Activated CD4-positive, CD25-positive, alpha-beta regulatory T cell treated with anti-CD3 and anti-CD28 coated beads, Interleukin-2, amount 50 U/mL, for 16 hours (primary cell): ENCODE measurements at places on chromosomes 11 and 22.

DNA sequence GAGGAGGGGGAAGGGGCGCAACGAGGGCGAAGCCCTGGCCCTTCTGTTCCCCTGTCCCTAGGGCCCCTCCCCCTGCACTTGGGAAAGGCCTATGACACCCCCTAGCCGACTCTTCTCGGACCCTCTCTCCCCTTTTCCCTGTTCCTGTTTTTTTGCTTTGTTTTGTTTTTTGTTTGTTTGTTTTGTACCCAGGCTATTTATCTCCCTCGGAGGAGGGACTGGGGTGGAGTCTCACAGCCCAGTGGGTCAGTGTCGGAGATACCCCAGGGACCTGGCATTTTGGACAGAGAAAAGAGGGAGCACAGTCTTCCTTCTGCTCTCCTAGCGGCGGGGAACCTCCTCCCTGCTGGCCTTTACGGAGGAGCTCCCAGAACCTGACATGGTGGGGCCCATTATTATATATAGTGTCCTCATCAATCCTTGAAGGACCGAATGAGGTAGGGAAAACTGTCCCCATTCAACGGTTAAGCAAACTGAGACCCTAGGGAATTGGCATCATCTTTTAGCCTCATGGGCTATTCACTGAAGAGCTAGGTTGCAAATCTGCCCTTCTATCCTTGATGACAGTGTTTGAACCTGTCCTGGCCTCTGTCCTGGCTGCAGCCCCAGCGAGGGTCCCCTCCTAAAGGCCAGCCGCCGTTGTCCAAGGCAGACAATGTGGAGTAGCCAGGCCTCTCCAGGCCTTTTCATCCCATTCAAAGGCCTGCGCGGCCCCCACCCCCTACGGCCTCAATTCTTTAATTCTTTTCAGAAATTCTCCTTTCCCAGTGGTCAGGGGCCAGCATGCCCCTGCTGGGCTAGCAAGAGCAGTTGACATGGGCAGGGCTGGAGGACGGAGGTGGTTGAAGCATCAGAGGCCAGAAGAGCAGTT, 911 bp downstream of the EMID1 start:
- no peak for DNase-seq

GRCh38 chr22:39314251-39314971, 5.0 kb downstream of the RPL3 start:
- DNase-seq: no peak

- DNase-seq: no peak
These were observed 12.7 kb upstream of the OR52K2 start for GRCh38 chr11:4436411-4436810.

DNA sequence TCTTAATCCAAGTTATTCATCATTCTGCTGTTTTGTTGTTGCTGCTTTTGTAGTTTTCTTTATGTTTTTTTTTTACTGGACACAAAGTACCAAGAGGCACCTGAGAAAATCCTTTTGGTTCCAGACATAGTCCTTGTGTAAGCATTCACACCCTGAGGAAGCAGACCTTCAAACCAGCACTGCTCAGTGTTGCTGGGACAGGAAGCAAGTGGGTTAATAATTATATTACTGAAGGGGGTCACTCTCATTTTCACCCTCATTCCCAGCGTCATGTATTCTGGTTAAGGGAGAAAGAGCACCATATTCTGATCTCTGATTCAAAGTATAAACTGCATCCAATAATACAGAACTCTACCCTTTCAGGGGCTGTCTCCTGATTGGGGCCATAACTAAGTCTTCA, 5.9 kb upstream of the ALKBH3 start:
- DNase-seq: no peak

- DNase-seq: no peak
These were observed 24.5 kb downstream of the POU2AF1 start for GRCh38 chr11:111354601-111354891.

- no peak for DNase-seq
These were observed 47.7 kb upstream of the DKK3 start for GRCh38 chr11:12056119-12056518.

GRCh38 chr11:105609341-105609781, 512 bp upstream of the GRIA4 start:
- DNase-seq: no peak

- DNase-seq: no peak
These were observed 105.9 kb upstream of the SLC22A12 start for GRCh38 chr11:64485074-64485473.

DNA sequence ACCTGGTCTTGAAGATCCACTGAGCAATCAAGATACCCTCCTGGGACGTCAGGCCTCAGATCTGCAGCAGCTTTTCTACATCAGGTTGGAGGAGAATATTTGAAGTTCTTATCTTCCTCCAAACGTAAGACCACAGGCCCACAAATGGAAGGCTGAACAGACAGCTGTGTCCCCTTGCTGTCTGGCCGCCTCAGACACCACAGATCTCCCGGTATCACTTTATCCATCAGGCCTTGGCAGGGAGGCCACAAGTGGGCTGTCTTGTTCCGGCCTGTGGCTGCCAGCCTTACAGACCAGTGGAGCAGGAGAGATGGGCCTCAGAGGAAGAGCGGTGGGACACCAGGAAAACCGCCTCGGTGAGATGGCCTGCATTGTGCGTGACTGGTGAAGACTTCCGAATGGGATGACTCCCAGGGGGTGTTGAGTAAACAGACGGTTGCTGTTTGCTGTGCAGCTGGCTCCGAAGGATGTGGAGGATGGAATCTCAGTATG, 15.9 kb downstream of the UBASH3B start:
- no peak for DNase-seq

GRCh38 chr11:12531681-12532080, 142.5 kb upstream of the TEAD1 start:
- DNase-seq: no peak

DNA sequence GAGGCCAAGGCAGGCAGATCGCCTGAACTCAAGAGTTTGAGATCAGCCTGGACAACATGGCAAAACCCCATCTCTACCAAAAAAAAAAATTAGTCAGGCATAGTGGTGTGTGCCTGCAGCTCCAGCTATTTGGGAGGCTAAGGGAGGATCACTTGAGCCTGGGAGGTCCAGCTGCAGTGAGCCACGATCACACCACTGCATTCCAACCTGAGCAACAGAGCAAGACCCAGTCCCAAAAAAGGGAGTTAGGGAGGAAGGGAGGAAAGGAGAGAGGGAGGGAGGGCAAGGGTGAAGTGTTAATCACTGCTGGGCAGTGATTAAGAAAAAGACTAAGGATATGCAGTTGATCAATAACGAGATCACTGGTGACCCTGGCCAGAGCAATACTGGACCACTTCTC, 56.0 kb upstream of the APOA1 start:
- no peak for DNase-seq

GRCh38 chr11:67120456-67120855, 1.4 kb downstream of the KDM2A start:
- DNase-seq: no peak

- DNase-seq: no peak
These were observed 61.8 kb downstream of the UBASH3B start for GRCh38 chr11:122717264-122717867.

GRCh38 chr11:115981104-115981481, 476.9 kb upstream of the CADM1 start:
- DNase-seq: no peak

GRCh38 chr11:116603728-116604323, 169.0 kb downstream of the BUD13 start:
- DNase-seq: no peak

DNA sequence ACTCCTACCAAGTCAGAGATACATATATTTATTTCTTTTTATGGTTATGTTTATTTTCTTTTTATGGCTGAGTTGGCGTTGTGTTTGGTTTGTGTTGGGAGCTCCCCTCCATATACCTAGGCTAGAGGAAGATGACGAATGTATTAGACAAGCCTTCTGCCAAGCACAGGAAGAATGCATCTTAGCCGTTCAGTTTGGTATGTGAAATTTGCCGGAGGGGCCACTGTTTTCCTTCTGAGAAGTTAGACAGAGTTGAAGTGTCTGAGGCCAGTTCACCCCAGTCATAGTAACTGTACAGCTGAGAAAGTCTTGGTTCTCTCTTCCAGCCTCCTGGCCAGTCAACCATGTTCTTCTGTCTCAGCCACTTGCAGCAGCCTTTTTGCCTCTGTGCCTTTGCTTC, 29.8 kb downstream of the TEAD1 start:
- no peak for DNase-seq

DNA sequence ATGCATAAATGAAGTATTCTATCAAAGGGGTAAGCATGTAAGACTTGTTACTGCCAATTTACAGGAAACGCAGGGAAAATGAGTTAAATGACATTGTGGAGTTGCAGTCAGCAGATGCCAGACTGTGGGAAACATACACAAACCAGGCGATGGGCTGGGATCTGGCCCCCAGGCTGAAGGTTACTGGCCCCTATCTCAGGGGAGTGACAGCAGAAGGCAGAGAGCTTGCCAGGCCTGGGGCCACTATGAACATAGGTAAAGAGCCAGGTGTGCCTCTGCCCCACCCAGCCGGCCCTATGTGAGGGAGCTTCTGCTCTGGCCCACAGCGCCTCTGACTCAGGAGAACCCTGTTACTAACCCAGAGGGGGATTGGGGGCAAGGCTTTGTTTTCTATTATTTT, 26.1 kb upstream of the SLC25A1 start:
- DNase-seq: no peak

DNA sequence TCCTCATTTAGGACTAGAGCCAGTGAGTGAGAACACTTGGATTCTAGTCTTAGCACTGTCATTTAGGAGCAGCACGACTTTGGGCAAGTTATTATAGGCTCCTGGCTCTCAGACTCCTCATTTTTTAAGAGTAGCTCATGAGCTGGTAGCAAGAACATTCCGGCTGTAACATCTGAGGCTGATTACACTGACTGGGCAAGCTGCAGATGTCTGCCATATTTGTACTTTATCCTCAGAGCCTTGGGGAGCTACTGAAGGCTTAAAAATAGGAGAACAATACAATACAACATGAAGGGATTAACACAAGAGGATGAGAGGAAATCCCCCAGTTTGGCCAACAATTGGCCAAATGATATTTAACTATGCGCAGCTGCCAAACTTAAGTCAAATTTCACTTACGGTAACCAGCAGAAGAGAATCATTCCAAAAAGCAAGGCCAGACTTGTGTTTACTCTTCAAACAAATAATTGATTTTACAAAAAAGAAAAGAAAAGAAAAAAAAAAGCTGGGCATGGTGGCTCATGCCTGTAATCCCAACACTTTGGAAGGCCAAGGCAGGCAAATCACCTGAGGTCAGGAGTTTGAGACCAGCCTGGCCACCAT, 113.1 kb upstream of the ARHGAP42 start:
- no peak for DNase-seq

GRCh38 chr11:33690290-33691065, 10.1 kb downstream of the C11orf91 start:
- no peak for DNase-seq

GRCh38 chr11:33160587-33160986, 693 bp downstream of the CSTF3 start:
- DNase-seq: no peak

- no peak for DNase-seq
These were observed 6.7 kb downstream of the TSPO start for GRCh38 chr22:43157874-43158546.

DNA sequence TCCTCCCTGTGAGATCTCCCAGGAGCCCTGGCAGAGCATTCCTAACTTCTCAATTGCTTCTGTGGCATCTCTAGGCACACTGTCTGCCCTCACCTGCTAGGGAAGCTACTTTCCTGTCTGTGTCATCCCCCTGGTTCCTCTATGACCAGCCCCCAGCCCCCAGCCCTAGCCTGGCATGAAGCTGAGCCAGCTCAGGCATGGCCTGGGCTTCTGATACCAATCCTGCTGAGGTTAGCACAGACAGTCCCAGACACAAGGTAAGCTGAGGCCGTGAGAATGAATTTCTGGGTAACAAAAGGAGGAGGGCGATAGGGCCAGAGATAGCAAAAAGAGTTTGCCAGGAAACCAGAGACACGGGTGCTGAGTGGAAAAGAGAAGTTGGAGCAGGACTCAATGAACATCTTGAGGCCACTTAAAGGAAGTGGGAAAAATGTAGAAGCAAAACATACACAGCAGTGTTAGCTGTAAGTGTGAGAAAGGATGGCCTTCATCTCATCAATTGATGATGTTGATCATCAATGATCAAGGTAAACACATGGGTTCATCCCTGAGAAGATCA, 87.6 kb upstream of the PICALM start:
- no peak for DNase-seq

- no peak for DNase-seq
These were observed 32.8 kb downstream of the C2CD3 start for GRCh38 chr11:74138021-74138420.

- no peak for DNase-seq
These were observed 407.3 kb downstream of the TMEM135 start for GRCh38 chr11:87444993-87445392.

DNA sequence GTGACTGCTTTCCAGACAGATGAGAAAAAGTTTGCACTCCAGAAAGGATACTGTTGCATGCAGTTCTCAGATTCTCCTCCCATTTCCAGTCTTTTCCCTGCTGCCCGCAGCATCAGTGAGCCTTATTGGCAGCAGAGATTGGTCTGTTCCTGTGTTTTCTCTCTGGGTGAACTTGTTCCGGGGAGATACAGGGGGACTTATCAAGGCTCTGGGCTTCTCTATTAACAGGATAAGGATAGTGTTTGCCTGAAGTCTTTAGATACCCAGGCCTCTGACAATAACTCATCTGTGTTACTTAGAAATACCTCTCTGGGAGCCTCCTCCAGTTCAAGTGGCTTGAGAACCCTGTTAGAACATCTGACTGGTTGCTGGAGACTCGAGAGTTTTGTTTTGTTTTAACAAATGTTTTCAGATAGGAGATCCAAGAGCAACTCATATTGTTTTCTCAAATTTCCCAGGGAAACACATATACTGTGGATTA, 154.7 kb downstream of the BLID start:
- no peak for DNase-seq

DNA sequence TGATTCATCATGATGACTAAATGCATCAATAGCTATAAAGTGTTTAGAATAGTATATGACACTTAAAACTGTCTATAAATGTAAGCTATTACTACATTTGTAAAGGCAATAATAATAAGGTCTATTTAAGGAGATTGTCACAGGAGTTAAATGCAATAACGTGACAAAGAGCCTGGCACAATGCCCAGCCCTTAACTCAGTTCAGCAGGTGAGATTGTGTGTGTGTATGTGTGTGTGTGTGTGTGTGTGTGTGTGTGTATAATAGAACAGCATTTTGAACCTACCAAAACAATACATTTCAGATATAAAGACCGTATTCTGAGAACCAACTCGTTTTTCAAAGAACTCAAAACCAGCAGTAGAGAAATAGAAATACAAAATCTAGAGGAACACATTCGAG, 177.5 kb downstream of the MYO18B start:
- DNase-seq: no peak

- DNase-seq: no peak
These were observed 1.8 kb upstream of the MYO7A start for GRCh38 chr11:77126156-77126775.

GRCh38 chr22:48717076-48717810, 1110.4 kb downstream of the BRD1 start:
- no peak for DNase-seq

GRCh38 chr11:11413776-11414175, 60.7 kb upstream of the CSNK2A3 start:
- DNase-seq: no peak
